ENCODE measurements at places on chromosomes 3 and 15.
A peak's percentile ranks its signal among the peaks of the same experiment; 100 is the strongest.

GRCh38 chr3:171963546-171963945, 75.8 kb upstream of the FNDC3B start:
- no peak for DNase-seq

DNA sequence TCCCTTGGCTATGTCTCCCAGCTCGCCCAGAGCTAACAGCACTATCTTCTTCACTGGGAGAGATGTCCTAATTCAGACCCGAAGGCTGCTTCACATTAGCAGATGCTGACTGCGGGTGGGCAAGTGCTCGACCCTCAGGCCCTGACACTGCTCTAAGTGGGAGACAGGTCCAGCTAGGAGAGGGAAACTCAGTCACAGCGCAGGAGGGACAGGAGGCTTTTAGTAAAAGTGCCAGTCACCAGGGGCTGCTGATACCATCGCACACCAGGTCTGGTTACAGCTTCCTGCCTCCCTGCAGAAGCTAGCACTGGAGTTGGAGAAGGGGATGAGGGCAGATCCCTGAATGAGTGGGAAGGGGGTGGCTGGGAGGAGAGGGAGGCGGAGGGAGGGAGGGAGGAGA, 365.8 kb upstream of the RGMA start:
- DNase-seq, result no peak

- DNase-seq, result no peak
Observed at GRCh38 chr3:10672422-10672821, 143.6 kb upstream of the SLC6A11 start.

DNA sequence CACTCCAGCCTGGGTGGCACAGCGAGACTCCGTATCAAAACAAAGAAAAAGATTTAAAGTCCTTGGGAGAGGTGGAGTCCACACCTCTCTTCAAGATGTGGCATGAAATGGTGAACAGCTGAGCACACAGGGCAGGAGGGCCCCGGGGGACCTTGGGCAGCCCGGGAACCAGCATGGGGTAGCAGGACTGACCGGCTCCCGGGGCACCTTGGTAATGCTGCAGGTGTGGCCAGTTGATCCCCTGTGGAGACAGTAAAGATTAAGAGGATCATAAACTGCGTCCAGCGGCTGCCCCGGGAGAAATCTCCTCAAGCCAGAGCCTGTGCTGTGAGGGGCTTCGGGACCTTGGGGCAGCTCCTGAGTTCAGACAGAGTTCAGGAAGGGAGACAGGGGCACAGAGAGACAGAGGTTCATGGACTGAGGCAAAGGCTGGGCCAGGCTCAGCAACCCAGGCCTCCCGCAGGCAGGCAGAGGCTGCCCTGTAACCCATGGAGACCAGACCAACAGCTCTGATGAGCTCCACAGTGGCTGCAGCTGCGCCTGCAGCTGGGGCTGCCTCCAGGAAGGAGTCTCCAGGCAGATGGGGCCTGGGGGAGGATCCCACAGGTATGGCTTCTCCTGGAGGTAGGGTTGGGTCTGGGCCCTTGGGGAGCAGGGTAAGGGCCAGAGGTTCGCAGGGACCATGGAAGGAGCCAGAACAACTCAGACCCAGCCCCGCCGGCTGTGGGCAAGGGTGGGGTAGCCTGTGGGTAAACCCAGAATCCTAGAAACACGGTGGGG, at the start of gene NR2E3:
Gene NR2E3 (plus strand): TSS at position 299 of the 780 bp plus-strand sequence. CDS start 190 bp downstream, at position 489.
- DNase-seq, result no peak

- DNase-seq, result no peak
Observed at GRCh38 chr3:128434524-128434923, 32.2 kb downstream of the DNAJB8 start.

DNA sequence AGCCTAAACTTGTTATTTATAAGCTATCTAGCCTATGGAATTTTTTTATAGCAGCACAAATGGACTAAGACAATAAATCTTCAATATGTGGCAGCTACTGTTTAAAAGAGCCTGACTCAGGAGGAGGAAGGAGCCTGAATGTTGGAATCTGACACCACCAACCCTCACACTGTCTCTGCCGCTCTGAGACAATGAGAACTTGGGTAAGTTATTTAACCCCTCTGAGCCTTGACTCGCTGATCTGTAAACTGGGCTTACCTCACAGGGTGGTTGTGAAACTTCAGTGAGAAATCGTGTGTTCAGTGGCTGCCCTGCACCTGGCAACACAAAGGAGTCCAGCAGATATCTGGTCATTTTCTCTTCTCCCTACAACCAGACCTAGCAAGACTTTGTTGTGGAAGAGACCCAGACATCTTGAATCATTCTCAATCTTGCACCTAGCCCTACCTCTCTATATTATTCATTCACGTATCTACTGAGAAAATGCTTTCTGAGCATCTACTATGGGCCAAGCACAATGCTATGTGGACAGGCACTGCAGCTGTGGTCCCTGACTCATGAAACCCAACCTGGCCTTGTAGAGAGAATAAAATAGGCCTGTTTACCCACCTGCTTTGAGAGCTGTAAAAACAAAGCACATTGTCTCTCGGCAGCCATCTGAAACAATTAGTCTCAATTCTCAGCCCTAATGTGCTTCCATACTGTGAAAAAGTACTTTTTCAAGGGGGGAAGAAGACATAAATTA, 81.9 kb upstream of the SLC25A36 start:
- no peak for DNase-seq

GRCh38 chr3:86782286-86782685, 208.7 kb downstream of the VGLL3 start:
- no peak for DNase-seq

DNA sequence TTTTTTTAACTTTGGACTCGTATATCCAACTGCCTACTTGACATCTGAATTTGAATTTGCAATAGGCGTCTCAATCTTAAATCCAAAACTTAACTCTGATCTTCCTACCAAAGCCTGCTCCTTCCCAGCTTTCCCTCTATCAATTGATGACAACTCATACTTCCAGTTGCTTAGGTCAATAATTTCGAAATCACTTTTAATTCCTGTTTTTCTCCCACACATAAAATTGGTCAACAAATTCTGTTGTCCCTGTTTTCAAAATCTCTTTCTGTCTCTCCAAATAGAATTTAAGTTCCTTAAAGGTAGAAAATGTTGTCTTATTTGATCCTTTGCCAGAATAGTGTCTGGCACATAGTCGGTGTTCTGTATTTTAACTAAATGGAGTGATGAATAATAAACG, 332.4 kb downstream of the SATB1 start:
- DNase-seq, result no peak

DNA sequence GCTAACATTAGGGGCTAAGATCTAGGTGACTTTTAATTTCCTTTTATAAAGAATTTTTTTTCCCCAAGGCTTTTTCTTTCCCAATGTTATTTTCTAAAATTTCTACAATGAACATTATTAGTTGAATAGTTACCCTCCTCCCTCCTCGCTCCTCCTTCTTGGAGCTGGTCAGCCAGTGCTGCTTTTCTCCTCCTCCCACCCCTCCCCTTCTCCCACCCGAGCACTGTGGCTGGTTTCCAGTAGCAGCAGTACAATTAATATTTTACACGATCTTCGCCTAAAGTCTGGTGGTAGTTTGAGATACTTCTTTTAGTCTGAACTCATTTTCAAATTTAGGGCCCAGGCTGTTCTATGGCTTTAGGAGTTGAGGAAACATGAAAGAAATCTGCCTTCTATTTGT, 41.6 kb downstream of the EEFSEC start:
- DNase-seq, result no peak

DNA sequence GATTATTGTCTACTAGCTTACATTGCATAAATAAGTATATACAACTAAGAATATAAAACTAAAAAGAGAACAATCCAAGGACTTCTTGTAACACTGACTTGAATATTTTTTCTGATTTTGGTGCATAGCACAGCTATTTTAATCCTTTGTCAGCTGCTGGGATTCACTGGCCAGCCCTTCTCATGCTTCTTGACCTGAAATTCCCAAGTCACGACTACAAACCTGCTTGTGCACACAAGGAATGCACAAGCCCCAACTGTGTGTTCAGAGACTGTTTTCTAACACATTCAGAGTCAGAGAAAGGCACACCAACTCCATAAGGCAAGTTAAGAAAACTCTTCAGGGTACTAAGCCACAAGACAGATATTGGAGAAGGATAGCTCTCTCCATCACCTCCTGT, 80.9 kb downstream of the TNIK start:
- DNase-seq, result no peak

DNA sequence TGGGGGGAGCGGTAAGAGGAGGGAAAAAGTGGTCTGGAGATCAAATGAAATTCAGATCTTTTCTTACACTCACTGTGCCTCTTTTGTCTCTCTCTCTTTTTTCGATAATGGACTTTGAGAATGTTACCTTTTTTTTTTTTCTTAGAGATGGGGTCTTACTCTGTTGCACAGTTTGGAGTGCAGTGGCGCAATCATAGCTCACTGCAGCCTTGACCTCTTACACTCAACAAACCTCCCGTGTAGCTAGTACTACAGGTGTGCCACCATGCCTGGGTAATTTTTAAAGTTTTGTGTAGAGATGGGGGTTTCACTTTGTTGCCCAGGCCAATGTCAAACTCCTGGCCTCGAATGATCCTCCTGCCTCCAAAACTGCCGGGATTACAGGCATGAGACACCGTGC, 15.6 kb downstream of the ABHD5 start:
- no peak for DNase-seq

- DNase-seq, result no peak
Observed at GRCh38 chr15:81275711-81276392, 48.1 kb downstream of the STARD5 start.

- no peak for DNase-seq
Observed at GRCh38 chr3:104584682-104585081, 782.0 kb upstream of the ALCAM start.

- no peak for DNase-seq
Observed at GRCh38 chr3:38130631-38131065, 6.3 kb downstream of the ACAA1 start.

- no peak for DNase-seq
Observed at GRCh38 chr3:193119926-193120325, 121.1 kb upstream of the PLAAT1 start.

DNA sequence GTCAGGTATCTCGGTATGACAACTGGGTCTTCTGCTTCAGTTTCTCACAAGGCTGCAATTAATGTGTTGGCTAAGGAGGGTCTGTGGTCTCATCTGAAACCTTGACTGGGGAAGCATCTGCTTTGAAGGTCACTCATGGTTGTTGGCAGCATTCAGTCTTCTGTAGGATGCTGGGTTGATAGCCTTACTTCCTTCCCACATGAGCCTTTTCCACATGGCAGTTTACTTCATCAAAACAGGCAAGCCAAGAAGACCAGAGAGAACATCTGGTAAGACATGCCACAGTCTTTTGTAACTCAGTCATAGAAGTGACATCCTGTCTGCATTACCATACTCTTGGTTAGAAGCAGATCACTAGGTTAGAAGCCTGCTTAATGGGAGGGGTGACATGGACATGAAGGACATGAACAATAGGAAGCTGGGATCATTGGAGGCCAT, 49.5 kb downstream of the CMC1 start:
- DNase-seq, result no peak

DNA sequence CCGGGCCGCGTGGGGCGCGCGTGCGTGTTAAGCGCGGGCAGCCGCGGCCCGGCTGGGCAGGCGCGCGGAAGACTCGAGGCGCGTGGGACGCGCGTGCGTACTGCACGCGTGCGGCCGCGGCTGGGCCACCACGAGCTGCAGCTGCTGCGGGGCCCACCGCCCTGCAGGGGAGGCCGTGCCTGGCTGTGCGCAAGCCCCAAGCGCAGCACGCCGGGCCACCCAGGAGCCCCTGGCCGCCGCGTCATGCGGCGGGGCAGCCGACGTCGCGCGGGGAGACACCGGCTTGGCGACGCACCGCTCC, 590 bp upstream of the TRIM71 start:
- no peak for DNase-seq

GRCh38 chr3:190001426-190001825, 119.3 kb downstream of the P3H2 start:
- no peak for DNase-seq

GRCh38 chr15:79078763-79079410, 11.7 kb downstream of the RASGRF1 start:
- no peak for DNase-seq

- DNase-seq, result no peak
Observed at GRCh38 chr15:78102741-78103140, 10.4 kb downstream of the SH2D7 start.

GRCh38 chr3:153829606-153830170, 291.5 kb upstream of the ARHGEF26 start:
- no peak for DNase-seq

GRCh38 chr3:78235841-78236240, 1195.9 kb downstream of the ROBO2 start:
- DNase-seq, result no peak

- no peak for DNase-seq
Observed at GRCh38 chr3:41417574-41417973, 218.3 kb downstream of the CTNNB1 start.

DNA sequence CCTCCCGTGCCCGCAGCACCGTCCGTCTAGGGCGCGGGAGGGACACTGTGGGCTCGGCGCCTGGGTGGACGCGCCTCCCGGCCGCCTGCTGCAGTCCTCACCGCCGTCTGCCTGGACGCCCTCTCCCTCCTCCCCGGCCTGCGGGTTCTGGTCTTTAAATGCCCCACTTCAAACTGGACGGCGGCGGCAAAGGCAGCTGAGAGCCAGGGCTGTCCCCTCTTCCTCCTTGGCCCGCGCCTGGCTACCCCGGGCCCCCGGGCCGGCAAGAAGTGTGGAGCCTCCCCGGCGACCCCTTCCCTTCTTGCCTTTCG, 426 bp downstream of the CBLB start:
- DNase-seq, result peak; percentile 6

DNA sequence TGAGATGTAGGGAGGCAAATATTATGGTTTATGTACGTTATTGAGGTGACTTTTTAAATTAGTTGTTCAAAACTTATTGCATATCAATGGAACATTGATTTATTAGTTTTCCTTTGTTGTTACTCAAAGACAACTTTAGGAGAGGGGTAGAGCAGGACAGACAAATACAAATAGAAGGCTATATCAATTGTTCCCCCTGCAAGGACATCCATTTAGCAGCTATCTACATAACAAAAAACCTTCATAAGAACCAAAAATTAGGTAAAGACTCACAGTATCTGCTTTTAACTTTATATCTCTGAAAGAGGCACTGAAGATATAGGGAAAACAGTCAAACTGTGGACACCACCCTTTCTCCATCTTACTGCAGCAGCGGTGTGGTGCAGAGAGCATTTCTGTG, 958.8 kb downstream of the DIPK2A start:
- no peak for DNase-seq

DNA sequence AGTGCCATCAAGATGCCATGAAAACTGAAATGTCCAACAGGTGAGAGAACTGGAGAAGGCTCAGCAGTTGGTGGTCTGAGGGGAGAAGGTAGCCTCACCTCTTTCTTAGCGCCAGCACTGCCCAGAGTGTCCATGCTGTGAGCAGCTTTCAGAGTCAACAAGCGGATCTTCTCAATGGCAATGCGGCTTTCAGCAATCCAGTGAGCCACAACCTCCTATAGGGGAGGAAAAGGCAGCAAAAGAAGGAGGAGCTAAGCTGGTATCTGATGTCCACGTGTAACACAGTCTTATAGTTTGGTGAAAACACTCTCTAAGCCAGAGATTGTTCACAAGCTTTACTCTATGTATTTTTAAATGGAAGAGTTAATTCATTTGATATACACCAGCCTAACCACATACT, 36.1 kb upstream of the ACKR4 start:
- no peak for DNase-seq
